ENCODE measurements at places on chromosomes 2 and 18.
A peak's percentile ranks its signal among the peaks of the same experiment; 100 is the strongest.

DNA sequence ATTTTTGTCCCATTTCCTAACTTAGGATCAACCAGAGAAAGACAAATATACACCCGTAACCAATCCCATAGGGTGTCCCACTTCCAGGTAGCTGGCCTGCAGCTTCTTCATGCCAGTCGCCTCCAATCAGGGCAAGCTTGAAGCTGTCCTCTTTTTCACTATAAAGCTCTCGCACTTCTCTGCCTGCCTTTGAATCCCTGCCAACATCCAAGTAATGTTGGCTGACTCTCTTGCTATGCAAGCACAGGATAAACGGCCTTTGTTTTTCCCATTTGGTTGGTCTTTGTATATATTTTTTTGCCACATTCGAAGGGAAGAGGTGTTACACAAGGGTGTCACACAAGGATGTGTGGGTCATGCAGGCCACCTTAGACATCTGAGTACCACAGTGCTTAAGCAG, 388.8 kb downstream of the CBLN2 start:
- DNase-seq = no peak

DNA sequence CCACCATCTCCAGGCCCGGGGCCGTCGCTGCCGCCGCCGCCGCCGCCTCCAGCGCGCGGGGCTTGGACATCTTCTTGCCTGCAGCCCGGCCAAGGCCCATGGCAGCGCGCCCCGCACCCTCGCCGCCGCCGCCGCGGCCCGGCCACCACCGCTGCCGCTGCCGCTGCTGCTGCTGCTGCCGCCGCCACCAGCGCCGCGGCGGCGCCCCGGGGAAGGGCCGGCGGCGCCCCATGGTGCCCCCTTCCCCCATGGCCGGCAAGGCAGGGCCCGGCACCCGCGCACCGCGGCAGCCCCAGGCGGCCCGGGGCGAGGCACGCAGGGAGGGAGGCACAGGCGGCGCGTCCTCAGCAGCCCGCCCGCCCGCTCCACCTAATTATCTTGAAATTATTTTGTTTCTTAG, 3057.4 kb downstream of the RPIA start:
- no peak for DNase-seq

- peak; percentile 58 for DNase-seq
Measured at GRCh38 chr2:229780856-229781773, 66.8 kb upstream of the DNER start.

DNA sequence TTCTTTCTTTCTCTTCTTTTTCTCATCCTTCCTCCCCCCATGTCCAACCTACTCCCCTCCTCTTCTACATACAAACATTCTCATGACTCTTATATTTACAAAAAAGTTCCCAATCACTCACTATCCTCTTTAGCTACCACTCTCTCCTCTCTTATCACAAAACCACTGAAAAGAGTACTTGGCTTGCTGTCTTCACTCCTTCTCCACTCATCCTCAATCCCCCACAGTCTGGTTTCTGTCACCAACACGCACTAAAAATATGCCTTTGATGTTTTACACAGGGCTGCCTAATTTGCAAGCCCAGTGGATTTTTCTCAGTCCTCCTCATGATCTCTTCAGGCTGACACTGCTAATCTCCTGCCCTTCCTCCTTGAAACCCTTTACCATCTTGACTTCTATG, 159.5 kb downstream of the TNS1 start:
- no peak for DNase-seq

GRCh38 chr2:138502255-138503086, 901 bp downstream of the SPOPL start:
- peak; percentile 48 for DNase-seq

GRCh38 chr18:26487437-26487836, 60.9 kb downstream of the KCTD1 start:
- DNase-seq = no peak

GRCh38 chr2:132416723-132417395, at the start of gene GPR39:
Gene GPR39, plus strand, starts transcription at chr2:132416805.
- DNase-seq = no peak

DNA sequence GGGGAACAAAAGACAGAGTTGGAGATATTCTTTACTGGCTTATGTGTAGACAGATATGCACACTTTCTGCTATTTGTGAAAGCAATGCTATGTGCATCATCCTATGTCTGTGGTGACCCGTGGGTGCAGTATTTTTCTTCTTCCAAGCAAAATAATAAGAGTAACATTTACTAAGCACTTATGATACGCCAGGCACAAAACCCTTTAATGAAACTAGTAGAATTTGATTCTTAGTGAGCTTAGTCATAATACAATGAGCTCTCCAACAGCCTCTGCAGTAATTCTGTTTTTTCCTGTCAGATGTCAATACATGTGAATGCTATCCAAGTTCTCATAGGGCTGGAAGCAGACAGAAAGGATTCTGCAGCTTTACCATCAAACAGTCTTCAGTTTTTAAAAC, 130.6 kb downstream of the RAD51AP2 start:
- DNase-seq = no peak

DNA sequence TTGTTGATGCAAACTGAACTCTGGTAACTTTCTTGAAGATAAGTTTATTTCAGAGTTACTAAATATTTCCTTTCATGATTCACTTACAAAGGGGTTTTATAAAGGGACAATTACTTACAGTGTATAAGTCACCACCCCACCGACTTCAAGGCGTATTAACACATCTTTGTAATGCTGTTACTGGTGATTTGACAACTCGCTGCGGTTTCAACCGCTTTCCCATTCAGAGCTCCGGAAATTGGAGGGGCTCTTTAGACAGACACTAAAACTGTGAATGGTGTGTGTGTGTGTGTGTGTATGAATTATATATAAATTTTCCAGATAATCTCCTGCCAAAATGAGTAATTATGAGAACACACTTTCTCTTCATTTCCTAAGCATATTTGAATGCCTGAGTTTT, 4.9 kb downstream of the TM4SF20 start:
- DNase-seq = peak; percentile 90

DNA sequence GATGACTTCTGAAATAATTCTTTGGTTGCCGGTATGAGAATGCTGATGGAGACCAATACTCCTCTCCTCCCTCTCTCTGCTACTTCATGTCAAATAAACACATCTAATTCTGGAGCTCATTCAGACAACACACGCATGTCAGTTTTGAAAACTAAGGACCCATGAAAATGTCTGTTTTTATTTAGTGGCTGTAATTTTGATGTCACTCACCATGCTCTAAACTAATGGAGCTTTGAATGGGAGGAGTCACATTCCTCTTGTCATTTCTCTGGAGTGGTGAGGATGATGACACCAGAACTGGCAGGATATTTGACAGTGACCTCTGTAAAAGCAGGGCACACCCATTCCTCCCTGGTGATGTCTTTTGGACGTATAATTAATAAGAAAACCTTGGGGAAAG, 163.0 kb downstream of the PHLPP1 start:
- DNase-seq = no peak

DNA sequence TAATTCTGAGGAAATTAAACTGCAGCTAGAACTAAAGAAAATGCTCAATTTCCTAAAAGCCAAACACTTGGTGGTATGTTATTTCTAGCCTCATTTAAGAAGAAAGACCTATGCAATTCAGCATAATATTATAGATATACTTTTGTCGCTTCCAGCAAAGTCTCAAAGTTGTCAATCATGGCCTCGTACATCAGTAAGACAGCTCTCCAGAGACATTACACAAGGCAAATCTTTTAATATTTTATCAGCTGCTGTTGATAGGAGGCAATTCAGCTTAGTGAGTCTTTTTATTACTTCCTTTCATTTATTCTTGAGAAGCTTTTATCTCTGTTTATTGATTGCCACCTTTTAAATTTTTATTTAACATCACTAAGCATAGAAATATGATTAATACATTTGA, 294.3 kb downstream of the FSIP2 start:
- DNase-seq = no peak

DNA sequence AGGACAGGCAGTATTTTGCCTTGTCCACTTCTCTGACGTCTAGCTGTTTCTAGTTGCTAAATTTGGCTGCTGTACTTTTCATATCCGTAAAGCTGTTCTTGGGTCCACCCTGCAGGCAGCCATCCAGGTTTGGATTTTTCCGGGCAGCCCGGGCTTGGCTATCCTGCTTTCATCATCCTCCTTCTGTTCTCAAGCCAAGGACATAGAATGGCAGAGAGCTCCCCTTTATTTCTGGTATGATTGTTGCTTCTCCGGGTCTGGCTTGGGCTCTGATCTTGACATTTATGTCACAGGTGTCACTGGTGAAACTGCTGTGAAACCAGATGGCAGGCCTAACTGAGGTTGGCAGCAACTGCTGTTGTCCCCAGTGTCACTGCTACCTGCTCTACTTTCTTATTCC, 35.5 kb downstream of the SCN2A start:
- DNase-seq = no peak

- DNase-seq = no peak
Measured at GRCh38 chr2:213149294-213149875, 2.0 kb downstream of the IKZF2 start.

DNA sequence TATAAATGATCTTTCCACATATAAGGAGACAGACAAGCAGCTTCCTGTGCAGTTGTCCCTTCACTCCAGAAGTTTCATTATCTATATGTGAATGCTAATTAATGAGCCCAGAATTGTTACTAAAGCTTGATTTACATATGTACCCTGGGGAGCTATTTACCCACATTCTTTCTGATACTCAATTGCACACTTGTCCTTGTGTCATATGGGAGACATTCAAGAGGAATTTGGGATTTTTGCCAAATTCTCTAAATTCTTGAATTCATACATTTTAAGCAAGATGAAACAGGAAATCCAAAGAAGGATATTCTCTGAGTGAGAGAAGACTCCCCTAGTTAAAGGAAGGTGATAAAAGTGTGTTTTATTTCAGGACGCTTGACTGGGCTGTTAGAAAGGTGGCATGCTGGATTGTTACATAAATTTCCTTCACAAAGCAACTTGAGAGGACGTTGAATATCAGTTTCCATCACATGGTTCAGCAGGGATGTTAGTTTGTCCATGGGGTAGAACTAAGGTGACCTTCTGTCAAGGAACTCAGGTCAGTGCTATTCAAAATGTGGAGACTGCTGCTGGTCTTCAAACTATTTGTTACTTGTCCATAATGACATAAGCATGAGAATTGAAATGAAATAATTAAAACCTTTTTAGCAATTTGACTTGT, 368.2 kb downstream of the IRS1 start:
- no peak for DNase-seq

All from NB4 (cell line).